ENCODE measurements at places on chromosomes 1 and 21.

DNA sequence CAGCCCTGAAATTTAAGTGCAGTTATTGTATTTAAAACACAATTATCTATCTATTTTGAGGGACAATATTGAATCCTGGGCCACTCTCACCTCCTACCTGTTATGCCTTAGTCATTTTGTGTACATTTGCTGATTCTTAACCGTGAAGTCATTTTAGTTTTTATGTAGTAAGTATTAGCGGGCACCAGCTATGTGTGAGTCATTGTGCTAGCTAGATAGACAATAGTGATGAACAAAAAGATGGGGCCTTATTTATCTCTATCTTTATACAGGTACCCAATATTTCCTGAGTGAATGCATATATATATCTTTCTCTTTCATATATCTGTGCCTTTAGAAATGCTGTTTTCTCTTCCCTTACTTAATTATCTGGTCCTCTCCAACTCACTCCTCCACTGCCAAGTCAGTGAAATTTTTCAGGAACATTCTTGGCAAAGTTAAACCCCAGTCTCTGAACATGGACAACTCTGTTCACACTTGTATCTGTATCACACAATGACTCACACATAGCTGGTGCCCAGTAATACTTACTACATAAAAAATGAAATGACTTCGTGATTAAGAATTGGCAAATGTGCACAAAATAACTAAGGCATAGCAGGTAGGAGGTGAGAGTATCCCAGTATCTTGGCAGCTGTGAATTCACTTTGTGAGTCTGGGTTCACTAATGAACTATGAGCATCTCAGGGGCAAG is 166.0 kb upstream of the C8B start:
- DNase-seq, result no peak

DNA sequence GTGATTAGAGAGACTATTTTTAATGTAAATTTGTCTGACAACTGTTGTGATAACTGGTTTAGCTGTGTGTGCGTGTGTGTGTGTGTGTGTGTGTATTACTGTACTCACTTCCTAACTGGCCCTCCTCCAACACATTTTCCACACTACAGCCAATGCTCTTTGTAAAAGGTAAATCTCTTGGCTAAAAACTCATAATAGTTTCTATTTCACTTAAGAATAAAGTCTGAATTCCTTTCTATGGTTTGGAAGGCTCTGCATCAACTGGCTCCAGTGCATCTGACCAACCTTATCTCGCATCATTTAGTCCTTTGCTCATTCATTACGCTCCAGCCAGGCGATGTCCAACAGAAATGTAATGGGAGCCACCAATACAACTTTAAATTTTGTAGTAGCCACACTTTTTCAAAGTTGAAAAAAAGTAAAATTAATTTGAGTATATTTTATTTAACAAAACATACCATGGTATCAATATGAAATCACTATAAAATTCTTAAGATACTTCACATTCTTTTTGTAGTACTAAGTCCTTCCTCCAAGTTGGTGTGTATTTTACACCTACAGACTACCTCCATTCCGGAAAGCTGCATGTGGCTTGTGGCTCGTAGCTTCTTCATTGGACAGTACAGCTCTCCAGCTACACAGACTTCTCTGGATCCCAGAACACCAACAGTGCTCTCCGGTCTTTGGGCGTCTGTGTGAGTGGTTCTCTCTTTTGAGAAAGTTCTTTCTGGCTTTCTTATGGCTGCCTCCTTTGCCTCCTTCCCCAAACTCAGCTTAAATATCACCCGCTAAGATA is 68.9 kb downstream of the NRIP1 start:
- DNase-seq, result no peak

DNA sequence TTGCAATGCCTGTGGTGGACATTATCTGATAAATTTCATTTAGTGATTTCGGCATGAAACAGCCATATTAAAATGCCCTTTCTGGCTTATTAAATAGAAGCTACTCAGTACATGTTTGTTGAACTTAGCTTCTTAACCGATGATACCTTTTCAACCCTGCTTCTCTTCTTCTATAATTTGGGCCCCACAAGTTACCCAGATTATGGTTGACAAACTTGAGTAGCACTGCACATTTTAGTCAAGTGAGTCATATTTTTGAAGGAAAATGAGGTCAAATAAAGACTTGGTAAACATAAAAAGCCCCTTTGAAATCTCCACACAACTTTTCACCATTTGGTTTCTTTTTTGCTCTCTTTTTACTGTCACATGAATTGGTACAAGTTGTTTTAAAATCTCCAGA is 33.8 kb downstream of the GIPC2 start:
- no peak for DNase-seq

- DNase-seq, result no peak
Observed at GRCh38 chr1:240149484-240150094, 57.9 kb downstream of the FMN2 start.

GRCh38 chr1:53576866-53577760 is 117.9 kb downstream of the DMRTB1 start:
- DNase-seq, result no peak

GRCh38 chr1:78540048-78540447 is 49.3 kb downstream of the PTGFR start:
- no peak for DNase-seq

GRCh38 chr1:225044258-225044657 is 114.8 kb downstream of the DNAH14 start:
- DNase-seq, result no peak

DNA sequence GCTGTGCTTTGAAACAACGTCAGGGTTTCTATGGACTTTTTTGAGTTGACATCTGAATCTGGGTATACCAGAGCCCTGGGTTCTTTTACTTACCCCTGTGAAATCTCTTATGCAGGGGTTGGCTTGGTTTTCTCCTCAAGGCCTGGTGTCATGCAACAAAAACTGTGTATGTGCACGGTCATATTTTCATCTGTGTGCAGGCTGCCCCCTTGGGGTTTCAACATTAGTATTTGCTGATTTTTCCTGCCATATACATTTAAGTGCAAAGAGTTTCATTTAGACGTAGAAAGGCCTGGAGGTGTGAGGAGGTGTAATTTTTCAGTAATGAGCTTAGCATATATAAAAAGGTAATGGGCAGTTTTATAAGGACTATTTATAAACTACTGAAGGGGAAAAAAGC is 22.0 kb upstream of the ZBTB18 start:
- no peak for DNase-seq

DNA sequence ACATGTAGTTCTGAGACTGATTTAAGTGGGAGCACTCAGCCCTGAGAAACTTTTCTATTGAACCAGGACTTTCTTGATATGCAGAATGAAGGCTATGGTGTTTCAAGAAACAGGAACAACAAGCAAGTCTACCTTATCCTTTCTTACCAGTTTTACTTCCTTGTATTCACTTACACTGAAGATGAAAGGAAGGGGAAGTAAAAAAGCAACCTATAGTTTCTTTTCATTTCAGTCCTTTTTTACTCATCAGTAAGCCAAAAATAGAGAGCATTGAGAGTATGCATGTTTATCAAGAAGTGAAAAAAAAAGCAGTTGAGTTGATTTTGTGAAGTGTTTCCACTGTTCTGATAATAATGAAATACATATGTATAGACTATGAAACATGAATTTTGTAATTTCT is 1010.3 kb downstream of the AMY1C start:
- DNase-seq, result no peak

- no peak for DNase-seq
Observed at GRCh38 chr1:172411791-172412338, 8.6 kb upstream of the C1orf105 start.

GRCh38 chr1:116001739-116002487 is 25.6 kb downstream of the SLC22A15 start:
- DNase-seq, result no peak

GRCh38 chr1:184291701-184292100 is 95.1 kb upstream of the C1orf21 start:
- DNase-seq, result no peak

GRCh38 chr1:66712839-66713238 is 39.4 kb upstream of the DYNLT5 start:
- no peak for DNase-seq

- DNase-seq, result no peak
Observed at GRCh38 chr1:226882187-226882586, 11.8 kb downstream of the PSEN2 start.

GRCh38 chr1:6391951-6392808 is 1.4 kb downstream of the ACOT7 start:
- DNase-seq, result no peak

DNA sequence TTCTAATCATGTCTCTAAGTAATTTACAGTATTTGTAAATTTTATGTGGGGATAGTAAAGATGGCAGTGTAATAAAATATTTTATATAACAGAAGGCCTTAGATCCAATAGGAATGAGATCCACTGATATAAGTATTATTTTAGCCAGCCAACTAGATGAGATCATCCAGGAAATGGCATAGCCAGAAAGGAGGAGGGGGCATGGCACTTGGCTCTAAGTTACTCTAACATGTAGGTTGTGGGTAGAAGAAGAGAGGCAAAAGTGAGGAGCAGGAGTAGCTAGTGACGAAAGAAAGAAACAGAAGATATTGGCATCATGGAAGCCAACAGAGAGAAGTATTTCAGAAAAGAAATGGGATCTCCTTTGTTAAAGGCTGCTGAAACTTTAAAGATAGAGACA is 426.1 kb downstream of the PTPRC start:
- no peak for DNase-seq

Measured in stimulated activated CD8-positive, alpha-beta memory T cell treated with anti-CD3 and anti-CD28 coated beads, Interleukin-7, amount 100 ng/mL, for 1 hour (primary cell).